Osteocyte (in vitro differentiated cells): ENCODE measurements at places on chromosomes 4 and X. TPM values are rescaled to one million over a fixed set of nuclear protein-coding genes. Genes with fewer than 3 reads are reported as not detected.

SYTL5 gene
- total RNA-seq = 2.5 and 2.7 TPM in 2 replicates

MAGEC3 gene
- total RNA-seq = not detected in 2 replicates

GRK4 gene
- 10.5 and 11.7 TPM in 2 replicates for total RNA-seq

ZNF674 gene
- total RNA-seq = 6.1 and 8.8 TPM in 2 replicates

GABRQ gene
- not detected in 2 replicates for total RNA-seq

ACE2 gene
- total RNA-seq = not detected in 2 replicates

ARHGAP4 gene
- 4.9 and 5.3 TPM in 2 replicates for total RNA-seq

STBD1 gene
- 2.4 TPM in 2 replicates for total RNA-seq

ETDA gene
- not detected in 2 replicates for total RNA-seq

PRDM8 gene
- total RNA-seq = 0.10 and 0.13 TPM in 2 replicates

GRIA3 gene
- total RNA-seq = not detected in 2 replicates

HPSE gene
- 4.9 and 6.1 TPM in 2 replicates for total RNA-seq

SMIM31 gene
- not detected in 2 replicates for total RNA-seq

KLHL34 gene
- total RNA-seq = not detected in 2 replicates

GSPT2 gene
- total RNA-seq = 14.5 and 15.3 TPM in 2 replicates

BRCC3 gene
- 12.4 and 15.3 TPM in 2 replicates for total RNA-seq

SLC25A43 gene
- 10.8 and 13.9 TPM in 2 replicates for total RNA-seq

SLC4A4 gene
- 31.5 and 37.7 TPM in 2 replicates for total RNA-seq

RHOXF1 gene
- not detected in 2 replicates for total RNA-seq

S100P gene
- total RNA-seq = not detected in 2 replicates

ZFP92 gene
- total RNA-seq = 0.05 TPM in 2 replicates

BEX1 gene
- total RNA-seq = 9.3 and 10.7 TPM in 2 replicates

MID1IP1 gene
- total RNA-seq = 25.6 and 26.7 TPM in 2 replicates

GIMD1 gene
- not detected in 2 replicates for total RNA-seq

TEC gene
- 0.13 TPM in 1 of 2 replicates, not detected in the other for total RNA-seq

SSX2B gene
- not detected in 2 replicates for total RNA-seq

BGN gene
- 1,581 and 1,633 TPM in 2 replicates for total RNA-seq

SPANXA1 gene
- not detected in 2 replicates for total RNA-seq

FAM184B gene
- not detected in 2 replicates for total RNA-seq

SSX2 gene
- not detected in 2 replicates for total RNA-seq

OTC gene
- not detected in 2 replicates for total RNA-seq

ADGRG4 gene
- total RNA-seq = 0.13 and 0.16 TPM in 2 replicates

TMEM150C gene
- 1.3 and 1.6 TPM in 2 replicates for total RNA-seq

FGF13 gene
- not detected in 2 replicates for total RNA-seq

UXT gene
- total RNA-seq = 69.6 and 77.7 TPM in 2 replicates

STARD8 gene
- total RNA-seq = 1.4 and 1.7 TPM in 2 replicates

AR gene
- 10.2 and 10.4 TPM in 2 replicates for total RNA-seq

ZIC3 gene
- 0.16 TPM in 1 of 2 replicates, not detected in the other for total RNA-seq

UGT2A3 gene
- not detected in 2 replicates for total RNA-seq

CLGN gene
- not detected in 2 replicates for total RNA-seq

BMP3 gene
- not detected in 2 replicates for total RNA-seq

MSX1 gene
- 2.2 and 3.5 TPM in 2 replicates for total RNA-seq

ADGRG2 gene
- total RNA-seq = 0.10 TPM in 1 of 2 replicates, not detected in the other

NCAPG gene
- 6.9 and 9.6 TPM in 2 replicates for total RNA-seq

RPS6KA6 gene
- total RNA-seq = 2.2 and 2.3 TPM in 2 replicates
